ENCODE measurements at places on chromosomes 16 and 17.
A peak's percentile ranks its signal among the peaks of the same experiment; 100 is the strongest.

DNA sequence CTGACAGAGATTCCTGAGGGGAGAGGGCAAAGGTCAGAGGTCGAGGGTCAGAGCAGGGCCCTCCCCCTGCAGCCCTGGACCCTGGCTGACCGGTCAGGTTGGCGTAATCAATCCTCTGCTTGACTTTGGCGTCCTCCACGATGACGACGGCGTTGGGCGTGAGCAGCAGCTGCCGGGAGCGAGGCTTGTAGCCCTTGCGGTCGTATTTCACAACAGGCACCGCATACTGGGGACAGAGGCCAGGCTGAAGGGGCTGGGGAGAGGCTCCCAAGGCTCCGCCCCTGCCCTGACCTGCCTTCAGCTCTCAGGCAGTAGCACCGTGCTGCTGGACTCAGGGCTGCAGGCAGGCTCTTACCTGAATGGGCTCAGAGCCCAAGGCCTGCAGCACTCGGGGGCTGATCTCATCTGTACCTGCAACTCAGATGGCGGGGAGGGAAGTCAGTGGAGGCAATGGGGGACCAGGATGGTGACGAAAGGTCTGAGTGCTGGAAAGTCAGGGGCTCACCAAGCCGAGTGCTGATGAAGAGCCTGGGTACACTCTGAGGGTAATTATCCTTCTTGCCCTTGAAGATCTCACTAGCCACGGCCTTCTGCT is 12.0 kb upstream of the CRK start:
- DNase-seq, result no peak

DNA sequence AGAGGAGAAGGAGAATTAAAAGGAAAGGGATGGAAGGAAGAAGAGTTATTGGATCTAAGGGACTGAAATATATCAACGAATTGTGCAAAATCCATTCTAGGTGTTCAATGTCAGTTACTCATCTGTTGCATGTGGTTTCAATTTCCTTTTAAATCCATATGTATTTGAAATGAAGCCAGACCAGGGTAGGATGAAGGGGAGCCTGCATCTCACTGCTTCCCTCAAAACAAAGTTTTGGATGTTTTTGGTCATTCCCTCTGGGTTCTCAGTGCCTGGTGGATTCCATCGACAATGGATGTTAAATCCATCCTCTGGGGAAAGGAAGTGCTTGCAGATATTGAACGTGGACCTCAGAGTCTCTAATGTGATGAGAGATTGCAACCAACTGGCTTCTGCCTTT is 103.5 kb upstream of the XYLT1 start:
- DNase-seq, result no peak

DNA sequence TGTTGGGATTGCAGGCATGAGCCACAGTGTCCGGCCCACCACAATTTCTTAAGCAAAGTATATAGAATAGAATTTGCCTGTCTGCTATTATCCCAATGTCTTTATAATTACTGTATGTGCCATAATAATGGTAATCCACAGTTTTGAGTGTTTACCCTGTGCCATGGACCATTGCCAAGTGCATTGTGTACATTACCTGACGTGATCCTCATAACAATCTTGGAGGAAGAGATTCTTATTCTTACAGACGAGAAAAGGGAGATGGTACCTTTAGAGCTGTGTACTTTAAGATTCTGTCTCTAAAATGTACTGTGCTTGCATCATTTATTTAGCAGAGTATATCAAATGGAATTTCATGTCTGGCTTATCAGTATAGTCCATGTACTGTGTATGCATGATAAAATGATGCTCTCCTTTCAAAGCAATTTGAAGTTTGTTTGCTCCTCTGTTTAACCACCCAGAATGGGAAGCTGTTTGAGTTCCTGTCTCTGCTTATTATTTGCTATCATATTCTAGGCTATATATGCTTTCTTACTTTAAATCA is 13.8 kb upstream of the CDR2 start:
- peak; percentile 54 for DNase-seq

DNA sequence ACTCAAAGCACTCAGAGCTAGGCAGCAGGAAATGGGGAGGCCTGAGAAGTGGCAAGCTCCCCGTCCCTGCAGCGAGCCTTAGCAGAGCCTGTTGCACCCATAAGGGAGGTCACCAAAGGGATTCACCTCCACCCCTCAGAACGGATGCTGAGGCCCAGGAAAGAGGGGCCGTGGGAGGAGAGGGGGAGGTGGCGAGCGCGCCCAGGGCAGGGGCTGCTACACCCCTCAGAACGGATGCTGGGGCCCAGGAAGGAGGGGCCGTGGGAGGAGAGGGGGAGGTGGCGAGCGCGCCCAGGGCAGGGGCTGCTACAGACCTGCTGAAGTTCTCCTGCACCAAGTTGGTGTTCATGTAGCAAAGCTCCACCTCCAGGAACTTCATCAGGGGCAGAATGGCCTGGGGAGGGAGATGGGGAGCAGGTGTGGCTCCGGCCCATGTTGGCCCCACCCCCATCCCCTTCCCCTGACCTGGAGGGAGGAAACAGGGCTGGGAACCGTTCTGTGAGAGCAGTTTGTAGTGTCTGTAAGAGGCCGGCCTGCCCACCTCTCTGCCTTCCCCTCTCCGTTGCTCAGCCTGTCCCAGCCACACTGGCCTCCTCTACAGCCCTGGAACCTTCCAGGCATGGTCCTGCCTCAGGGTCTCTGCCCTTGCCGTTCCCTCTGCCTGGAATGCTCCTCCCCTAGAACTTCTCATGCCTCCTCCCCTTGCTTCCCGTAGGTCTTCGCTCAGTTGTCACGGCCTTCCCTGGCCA is 11.4 kb downstream of the UNC13D start:
- peak; percentile 45 for DNase-seq

DNA sequence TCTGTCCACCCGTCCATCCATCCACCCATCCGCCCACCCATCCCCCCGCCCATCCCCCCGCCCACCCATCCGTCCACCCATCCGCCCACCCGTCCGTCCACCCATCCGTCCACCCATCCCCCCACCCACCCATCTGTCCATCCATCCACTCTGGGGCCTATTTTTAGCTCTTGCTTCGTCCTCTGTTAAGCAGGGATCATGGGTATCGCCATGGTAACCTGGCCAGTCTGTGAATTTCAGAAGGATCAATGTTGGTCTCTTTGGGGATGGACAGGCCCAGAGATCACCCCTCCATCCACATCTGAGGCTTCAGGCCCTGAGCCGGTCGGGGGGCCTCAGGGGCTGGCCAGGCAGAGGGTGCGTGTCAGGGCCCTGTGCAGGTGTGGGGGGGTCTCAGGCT is 15.2 kb upstream of the DPEP1 start:
- peak; percentile 75 for DNase-seq

DNA sequence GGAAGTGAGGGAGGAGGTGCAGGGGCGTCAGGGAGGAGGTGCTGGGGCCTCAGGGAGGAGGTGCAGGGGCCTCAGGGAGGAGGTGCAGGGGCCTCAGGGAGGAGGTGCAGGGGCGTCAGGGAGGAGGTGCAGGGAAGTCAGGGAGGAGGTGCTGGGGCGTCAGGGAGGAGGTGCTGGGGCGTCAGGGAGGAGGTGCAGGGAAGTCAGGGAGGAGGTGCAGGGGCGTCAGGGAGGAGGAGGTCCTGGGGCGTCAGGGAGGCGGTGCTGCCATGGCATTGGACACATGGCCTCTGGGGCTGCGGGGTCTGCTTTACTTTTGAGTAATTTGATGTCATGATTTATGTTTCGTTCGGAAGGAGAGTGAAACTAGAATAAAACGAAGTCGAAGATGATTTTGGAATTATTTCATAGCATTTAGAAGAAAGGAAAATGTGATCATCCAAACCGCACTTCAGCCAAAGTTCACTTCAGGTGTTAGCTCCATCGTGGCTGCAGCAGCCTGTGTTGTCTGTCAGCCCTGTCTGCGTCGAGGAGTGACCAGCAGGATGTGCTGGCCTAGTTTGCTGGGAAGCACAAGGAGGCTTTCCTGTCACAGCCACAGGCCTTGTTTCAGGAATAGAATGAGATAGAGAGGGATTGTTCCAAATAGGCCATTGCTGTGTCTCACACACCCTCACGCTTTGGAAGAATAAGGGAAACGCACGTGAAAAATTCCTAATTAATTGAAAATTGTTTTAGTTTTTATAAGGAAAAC is 42.8 kb downstream of the RAB11FIP3 start:
- no peak for DNase-seq

GRCh38 chr17:65374966-65375365 is 186.5 kb downstream of the AXIN2 start:
- peak; percentile 50 for DNase-seq

DNA sequence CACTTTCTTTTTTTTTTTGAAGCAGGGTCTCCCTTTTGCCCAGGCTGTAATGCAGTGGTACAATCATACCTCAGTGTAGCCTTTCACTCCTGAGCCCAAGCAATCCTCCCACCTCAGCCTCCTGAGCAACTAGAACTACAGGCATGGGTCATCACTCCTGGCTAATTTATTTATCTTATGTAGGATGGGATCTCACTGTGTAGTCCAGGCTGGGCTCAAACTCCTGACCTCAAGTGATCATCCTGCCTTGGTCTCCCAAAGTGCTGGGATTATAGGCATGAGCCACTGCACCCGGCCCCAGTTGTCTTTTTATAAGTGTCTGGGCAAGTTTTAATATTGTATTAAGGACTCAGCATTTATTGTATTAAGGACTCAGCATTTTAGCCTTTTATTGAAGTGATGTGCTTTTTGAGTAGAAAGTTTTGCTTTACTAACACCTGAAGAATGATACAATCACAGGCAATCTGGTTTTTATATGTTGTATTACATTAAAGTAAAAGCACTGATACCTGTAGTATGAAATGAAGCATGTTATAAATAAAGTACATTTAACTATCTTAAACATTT is 22.9 kb downstream of the VMP1 start:
- DNase-seq, result no peak

GRCh38 chr16:78836802-78837491 is 737.5 kb downstream of the WWOX start:
- no peak for DNase-seq

DNA sequence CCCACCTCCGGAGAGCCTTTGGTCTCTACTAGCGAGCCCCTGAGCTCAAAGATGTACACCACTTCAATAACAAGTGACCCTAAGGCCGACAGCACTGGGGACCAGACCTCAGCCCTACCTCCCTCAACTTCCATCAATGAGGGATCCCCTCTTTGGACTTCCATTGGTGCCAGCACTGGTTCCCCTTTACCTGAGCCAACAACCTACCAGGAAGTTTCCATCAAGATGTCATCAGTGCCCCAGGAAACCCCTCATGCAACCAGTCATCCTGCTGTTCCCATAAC is 702 bp downstream of the SPN start:
- no peak for DNase-seq

DNA sequence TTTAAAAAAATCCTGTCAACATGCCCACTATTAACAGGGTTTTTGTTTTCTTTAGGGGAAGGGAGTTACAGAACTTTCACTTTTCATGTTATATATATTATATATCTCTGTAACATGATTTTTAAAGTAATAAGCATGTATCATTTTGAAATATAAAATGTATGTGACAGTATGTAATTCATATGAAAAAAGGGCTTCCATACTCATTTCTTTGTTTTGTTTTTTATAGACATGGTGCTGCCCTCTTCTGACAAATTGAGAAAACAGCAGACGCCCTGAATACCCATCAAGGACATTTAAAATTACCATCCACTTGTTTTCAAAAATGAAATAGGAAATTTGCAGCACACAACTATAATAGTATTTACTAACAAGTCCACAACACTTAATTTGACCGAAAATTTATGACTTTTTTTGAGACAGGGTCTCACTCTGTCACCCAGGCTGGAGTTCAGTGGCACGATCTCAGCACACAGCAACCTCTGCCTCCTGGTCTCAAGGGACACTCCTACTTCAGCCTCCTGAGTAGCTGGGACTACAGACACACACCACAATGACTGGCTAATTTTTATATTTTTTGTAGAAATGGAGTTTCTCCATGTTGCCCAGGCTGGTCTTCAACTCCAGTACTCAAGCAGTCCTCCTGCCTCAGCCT is 30.4 kb downstream of the CFDP1 start:
- DNase-seq, result peak; percentile 46

GRCh38 chr16:84737192-84738011 is 37.6 kb downstream of the USP10 start:
- DNase-seq, result peak; percentile 94

DNA sequence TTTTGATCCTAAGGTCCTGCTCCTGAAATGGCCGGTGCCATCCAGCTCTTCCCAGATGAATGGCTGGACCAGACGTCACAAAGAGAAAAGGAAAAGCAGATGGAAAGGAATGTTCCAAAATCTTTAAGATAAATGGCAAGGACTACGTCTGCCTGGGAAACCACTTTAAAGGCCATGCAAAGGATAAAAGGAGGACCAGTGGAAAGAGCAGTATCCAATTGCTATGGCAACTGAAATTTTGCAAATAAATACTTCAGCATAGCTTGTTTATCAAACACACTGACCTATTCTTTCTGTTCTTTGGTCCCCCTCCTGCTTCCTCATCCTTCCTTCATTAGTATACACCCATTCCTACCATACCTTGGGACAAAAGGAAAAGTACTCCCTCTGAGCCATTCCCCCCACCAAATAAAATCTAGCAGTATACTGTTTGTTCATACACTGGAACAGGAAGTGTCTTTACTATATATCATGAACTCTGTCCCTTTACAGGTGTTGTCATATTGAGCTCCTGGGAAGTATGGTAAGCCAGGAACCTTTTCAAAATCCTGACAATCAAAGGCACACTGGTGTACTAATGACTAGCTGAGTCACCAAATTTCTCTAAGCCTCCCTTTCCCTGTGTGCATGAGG is 37.2 kb upstream of the NUFIP2 start:
- peak; percentile 66 for DNase-seq

DNA sequence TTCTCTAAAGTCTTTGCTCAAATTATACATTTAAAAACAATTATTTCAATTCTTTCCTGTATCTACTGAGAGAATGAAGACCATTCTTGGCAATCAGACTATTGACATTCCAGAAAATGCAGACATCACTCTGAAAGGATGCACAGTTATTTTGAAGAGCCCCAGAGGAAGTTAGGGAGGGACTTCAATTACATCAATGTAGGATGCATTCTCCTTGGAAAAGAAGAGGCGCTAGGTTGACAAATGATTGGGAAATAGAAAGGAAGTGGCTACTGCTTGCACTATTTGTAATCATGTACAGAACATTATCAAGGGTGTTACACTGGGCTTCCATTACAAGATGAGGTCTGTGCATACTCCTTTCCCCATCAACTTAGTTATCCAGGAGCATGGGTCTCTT is 74.3 kb downstream of the SSH2 start:
- DNase-seq, result no peak

- no peak for DNase-seq
Measured at GRCh38 chr17:82902972-82903874, 63.4 kb upstream of the ZNF750 start.

DNA sequence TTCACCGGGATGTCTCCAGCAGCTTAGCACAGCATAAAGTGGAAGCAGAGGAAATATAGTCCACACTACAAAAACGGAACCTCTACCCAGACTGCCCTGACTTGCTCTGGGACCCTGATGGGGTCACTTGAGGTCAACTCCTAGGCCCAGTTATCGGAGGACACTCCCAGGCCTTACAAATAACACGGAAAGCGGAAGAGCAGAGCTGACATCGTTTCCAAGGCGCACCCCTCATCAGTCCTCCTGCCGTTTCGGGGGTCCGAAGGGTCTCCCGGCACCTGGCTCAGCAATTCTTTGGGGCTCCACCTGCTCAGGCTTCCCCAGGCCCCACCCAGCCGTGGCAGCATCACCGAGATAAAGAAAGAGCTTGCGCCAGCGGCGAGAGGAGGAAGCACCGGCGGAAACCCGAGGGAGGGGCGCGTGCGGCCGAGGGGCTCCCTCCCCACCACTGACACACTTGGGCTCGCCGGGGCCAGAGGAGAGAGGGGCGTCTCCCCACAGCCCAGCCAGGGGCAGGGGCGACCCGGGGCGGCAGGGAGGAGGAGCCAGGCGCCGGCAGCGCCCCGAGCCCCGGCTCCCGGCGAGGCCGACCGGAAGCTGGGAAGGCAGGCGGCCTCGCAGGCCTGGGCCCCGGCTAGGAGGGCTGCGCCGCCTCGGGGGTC is 727 bp downstream of the CORO7 start:
- DNase-seq, result peak; percentile 66
